ENCODE measurements at places on chromosomes 11 and 22.

GRCh38 chr11:47329987-47330931 is 22.2 kb downstream of the MYBPC3 start:
- no peak for DNase-seq

DNA sequence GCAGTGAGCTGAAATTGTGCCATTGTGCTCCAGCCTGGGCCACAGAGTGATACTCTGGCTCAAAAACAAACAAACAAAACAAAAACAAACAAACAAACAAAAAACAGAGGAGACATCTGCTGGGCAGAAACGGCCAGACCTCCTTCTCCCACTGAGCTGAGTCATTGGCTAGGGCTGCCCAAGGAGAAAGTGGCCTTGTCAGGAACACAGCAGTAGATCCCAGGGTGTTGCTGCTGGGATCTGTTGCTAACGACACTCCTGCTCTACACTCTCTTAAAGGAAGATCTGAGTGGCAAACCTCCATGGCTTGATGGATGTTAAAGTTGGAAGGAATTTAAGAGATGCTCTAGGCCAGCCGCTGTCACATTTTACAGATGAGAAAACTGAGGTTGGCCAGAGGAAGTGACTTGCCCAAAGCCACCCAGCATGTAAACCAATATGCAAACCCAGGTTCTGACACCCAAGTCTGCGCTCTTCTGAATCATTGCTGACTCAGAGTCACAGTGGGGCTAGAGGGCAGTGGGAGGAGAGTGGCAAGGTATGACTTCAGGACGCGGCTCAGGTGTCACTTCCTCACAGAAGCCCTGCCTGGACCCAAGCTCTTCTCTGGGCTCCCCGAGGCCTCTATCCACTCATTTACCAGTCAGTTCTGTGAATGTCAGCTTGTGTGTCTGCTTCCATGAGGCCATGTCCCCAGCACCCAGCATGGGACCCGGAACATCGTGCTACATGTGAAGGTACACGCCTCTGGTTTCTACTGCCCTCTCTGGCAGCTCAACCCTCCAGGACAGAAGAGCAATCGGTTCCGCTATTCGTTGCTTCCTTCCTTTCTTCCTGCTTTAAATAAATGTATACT is 11.3 kb upstream of the GDPD5 start:
- no peak for DNase-seq

GRCh38 chr11:64558065-64558745 is 32.8 kb upstream of the SLC22A12 start:
- DNase-seq = no peak

DNA sequence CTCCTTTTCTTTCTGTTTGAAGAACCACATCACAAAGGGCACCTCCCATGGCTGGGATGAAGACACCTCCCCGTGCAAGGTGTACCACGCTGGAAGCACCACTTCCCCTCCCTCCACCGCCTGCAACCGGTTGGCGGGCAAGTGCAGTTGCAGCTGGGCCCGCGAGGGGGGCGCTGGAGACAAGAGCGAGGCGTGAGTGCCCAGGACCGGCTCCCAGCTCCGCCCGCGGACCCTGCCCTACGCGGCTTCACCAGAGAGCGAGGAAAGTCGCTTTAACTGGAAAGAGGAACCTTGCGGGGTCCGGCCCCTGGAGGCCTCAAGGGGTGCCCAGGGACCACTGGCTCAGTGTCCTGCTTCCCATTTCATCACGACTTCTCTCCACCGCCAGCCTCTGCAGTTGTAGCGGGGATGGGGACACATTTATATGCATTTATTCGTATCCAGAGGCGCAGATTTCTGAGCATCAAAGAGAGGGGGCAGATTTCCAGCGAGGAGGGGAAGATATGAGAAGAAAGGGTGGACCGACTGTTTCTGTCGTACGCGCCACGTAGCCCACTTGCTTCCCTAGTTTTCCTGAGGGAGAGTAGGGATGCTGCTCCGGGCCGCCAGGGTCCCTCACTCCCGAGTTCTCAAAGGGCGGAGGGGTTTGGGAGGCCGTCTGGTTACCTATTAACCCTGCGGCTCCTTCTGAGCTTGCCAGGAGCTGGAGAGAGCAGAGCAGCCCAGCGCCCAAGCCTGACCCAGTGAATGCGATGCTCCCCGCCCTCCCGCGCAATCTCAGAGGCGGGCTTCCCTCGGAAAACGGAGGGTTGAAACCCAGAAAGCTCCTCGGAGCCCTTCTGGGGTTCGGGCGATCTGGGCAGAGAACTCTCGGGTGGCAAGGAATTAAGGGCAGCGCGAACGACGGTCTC is 3.5 kb downstream of the ESAM start:
- peak; percentile 47 for DNase-seq

GRCh38 chr11:61297746-61298145 is 2.6 kb upstream of the VWCE start:
- no peak for DNase-seq

- no peak for DNase-seq
Observed at GRCh38 chr11:128627666-128628324, 40.4 kb upstream of the ETS1 start.

- peak; percentile 57 for DNase-seq
Observed at GRCh38 chr11:91163619-91164451, 941.0 kb upstream of the CHORDC1 start.

- DNase-seq = no peak
Observed at GRCh38 chr11:63551091-63551888, 11.9 kb downstream of the PLAAT2 start.

Measured in NCI-H1105 (cell line).